ENCODE measurements at places on chromosomes 3 and 15.

- no peak for DNase-seq
These were observed 27.7 kb downstream of the C15orf39 start for GRCh38 chr15:75229191-75230015.

DNA sequence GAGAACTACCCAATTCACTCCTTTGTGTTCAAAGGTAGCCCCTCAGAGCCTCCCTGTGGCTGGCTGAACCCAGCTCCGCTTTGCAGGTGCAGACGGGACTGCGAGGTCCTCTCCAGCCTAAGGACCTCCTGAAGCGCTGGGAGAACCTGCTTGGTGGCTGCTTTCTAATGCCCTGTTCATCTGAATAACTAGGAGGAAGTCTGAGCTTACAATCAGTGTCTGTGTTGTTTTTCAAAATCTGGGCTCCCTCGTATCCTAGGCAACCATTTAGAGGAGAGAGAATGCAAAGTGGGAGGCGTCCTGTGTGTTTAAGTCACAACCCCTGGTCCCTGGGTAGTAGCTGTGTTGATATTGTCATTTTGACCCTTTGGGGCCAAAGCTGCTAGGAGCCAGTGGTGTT, 99.9 kb downstream of the GABRG3 start:
- no peak for DNase-seq

DNA sequence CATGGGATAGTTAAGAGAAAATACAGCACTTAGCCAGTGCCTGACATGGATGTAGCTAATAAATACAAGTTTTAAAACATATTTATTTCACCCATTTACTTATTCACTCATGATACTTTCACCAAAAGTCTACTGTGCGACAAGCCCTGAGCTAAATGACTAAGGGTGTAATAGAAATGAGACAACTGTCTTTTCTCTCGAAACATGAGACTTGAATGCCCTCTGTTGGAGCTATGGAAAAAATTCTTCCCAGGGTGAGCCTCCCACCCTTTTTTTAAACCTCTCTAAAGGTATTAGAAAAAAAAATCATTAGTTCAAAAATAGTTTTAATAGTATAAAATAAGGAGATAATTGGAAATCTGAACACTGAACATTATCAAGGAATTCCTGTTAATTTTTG, 24.3 kb upstream of the RPL14 start:
- DNase-seq = no peak

GRCh38 chr15:28993051-28993719, 107.4 kb downstream of the APBA2 start:
- no peak for DNase-seq

DNA sequence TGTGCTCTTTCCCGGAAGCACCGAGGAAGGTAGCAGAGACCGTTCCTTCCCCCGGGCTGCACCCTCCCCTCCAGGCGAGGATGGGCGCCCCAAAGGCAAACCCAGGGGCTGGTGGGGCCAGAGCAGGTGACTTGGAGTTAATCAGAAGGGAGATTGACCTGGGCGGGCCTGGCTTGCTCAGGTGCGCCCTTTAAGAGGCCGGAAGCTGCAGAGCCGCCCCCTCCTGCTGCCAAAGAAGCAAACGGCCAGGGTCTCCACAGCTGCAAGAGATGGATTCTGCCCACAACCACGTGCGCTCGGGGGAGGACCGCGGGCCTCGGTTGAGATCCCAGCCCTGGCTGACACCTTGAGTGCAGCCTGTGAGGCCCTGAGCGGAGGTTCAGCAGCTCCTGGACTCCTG, 218.2 kb upstream of the NAALADL2 start:
- DNase-seq = no peak

- no peak for DNase-seq
These were observed 110.7 kb downstream of the PLD1 start for GRCh38 chr3:171699601-171700000.

DNA sequence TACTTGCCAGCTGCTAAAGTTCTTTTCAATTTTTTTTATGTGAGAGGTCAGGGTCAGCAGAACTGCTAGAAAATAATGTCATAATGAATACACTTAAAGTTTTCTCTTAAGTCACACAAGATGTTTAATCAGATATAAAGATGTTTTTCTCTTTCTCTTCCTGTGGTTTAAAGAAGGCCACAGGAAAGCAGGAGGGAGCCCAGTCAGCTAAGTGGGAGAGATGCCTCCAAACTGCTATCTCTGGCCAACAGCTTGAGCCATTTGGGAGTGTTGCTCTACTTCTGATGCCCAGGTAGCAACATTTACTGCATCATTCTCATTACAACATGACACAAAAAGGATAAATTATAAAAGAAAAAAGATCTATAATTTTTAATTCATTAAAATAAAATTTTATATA, 45.7 kb upstream of the NLGN1 start:
- no peak for DNase-seq

DNA sequence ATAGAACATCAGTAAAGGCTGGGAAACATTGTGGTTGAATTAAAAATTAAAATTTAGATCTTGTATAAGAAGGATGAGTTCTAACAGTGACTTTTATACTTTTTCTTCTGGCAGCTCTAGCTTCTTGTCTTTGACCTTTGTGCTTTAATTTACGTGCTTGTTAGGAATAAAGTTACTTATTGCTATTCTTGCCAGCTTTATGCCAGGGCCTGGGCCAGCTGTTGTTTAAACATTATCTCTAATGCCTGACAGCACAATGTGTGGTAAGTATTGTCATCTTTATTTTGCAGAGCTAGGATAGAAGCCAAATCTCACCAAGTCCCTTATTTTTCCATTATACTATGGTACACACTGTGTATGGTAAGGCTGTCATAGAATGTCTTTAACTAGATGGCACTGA, 766.7 kb upstream of the GOLIM4 start:
- DNase-seq = no peak

GRCh38 chr15:32029862-32030781, at the start of gene CHRNA7:
CHRNA7 (plus strand) TSS chr15:32030515; CDS start chr15:32030595, 80 bp downstream.
- DNase-seq = no peak

GRCh38 chr3:120637851-120638559, 41.9 kb downstream of the NDUFB4 start:
- DNase-seq = no peak

- no peak for DNase-seq
These were observed 59.5 kb upstream of the TSEN2 start for GRCh38 chr3:12424635-12425319.

DNA sequence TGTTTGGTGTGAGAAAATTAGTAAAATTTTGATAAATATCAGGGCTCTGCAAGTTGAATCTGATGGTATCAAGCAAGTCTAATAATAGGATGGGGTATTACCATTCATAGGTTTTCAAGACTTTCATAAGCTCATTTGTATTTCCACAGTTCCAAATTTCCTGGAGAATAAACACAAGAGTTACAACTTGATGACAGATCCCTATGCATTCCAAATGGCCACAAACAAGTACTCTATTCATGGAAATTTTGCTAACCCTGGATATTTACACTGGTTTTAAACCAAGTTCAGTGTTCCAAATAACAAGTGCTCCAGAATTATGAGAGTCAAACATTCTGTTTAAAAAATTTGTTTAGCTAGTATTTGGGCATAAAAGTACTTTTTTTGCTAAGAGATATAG, 75.0 kb upstream of the CNTN6 start:
- no peak for DNase-seq

DNA sequence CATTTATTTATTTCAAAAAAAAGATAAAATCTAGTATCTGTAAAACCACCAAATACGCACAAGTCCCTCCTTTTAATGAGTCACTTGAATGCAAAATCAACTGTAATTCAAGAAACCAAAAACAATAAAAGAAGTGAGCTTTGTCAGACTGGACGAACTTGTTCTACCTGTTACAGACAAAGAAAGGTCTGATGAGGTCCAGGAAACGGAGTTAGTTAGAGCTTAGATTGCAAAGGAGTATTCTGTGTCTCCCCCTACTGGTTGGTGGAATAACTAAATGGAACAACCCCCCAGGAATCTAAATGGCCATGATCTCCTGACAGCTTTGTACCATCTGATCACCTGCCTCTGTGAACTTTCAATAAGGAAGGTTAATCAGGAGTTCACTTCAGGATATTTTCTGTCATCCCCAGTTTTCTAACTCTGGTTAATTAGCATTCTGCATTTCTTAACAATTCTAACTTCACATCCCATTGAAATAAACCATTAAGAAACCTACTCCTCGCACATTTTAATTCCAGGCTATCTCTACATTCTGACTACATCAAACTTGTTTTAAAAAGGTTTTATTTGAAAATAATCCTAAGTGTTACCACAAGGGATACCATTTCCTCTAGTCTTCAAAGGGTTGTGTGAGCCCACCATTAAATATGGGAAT, 333.0 kb upstream of the SATB1 start:
- DNase-seq = no peak

GRCh38 chr3:165339753-165340152, 143.6 kb upstream of the SLITRK3 start:
- DNase-seq = no peak

DNA sequence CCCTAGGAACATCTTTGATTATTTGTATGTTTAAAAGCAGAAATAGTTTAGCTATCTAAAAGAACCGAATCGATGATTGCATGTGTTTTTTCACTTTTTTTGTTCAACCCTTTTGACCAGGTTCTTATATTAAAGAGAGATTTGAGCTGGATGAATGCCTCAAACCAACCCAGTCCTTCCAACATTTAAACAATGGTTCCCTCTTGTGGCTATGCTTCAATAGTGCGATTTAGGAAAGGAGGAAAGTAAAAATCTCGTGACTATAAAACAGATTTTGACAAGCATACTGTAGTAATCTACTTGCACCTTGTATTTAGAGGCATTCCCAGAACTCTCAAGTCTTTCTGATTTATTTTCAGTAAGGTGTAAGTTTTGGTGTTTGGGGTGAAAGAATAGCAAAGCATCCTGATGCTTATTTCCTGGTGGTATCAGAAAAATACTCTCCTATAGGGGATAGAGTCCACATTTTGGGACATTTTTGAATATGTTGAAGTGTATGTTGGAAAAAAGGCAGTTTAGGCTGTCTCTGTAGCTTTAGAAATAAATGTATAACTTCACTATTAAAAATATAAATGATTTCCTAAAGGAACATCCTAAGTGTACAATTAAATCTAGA, 159.6 kb upstream of the KCNH8 start:
- DNase-seq = no peak

DNA sequence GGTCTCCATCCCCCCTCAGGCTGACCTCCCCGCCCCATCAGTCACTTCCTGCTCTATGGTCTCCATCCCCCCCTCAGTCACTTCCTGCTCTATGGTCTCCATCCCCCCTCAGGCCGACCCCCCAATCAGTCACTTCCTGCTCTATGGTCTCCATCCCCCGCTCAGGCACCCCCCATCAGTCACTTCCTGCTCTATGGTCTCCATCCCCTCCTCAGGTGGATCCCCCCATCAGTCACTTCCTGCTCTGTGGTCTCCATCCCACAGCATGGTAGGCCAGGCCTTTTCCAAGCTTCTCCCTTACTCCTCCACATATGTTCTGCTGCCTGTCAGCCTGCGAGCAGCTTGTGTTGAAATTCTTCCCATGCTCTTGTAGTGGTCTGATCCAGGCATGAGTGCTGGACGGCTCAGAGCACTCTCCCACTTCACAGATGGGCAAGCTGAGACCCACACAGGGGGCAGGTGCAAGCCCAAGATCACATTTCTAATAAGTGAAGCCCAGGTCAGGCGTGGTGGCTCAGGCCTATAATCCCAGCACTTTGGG, 36.8 kb downstream of the BDH1 start:
- no peak for DNase-seq

- no peak for DNase-seq
These were observed 232.5 kb downstream of the OCA2 start for GRCh38 chr15:27866505-27867165.

- no peak for DNase-seq
These were observed 41.0 kb downstream of the RAB11A start for GRCh38 chr15:65910341-65910740.

DNA sequence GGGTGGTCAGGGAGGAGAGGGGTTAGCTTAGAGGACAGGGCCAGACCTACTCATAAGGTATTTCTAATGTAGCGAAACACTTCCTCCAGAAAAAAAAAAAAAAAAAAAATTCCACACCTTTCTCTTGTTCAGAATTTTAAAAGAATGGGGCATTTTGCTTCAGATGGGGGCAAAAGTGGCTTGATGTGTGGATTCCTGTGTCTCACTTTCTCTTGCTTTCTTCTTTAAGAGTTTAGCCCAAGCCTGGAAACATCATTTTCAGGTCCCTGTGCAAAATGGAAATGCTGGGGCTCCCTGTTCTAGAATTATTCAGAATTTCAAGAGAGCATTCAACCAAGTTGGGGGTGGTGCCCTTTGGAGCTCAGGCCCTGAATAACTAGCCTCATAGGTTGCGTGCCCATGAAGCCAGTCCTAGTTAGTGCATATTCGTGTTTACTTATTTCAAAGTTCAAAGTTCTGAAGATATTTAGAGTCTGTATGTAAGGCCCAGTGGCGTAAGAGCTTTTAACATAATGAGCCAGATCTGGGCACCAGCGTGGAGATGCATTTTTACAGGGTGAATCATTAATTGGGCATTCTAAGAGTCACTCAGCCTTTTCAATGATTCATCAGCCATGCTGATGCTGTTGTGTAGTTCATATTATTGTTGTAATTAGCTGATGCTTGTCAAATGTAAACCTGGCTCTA, 104.5 kb downstream of the RPLP1 start:
- no peak for DNase-seq

- no peak for DNase-seq
These were observed 3.0 kb downstream of the FAM219B start for GRCh38 chr15:74903676-74904075.

- no peak for DNase-seq
These were observed 156.7 kb downstream of the DIPK2A start for GRCh38 chr3:144128108-144128892.

GRCh38 chr3:167318306-167318705, 61.8 kb downstream of the ZBBX start:
- DNase-seq = no peak

- no peak for DNase-seq
These were observed 132.2 kb upstream of the TBC1D5 start for GRCh38 chr3:17874636-17875035.

- no peak for DNase-seq
These were observed 8.0 kb downstream of the EOMES start for GRCh38 chr3:27714146-27714526.

DNA sequence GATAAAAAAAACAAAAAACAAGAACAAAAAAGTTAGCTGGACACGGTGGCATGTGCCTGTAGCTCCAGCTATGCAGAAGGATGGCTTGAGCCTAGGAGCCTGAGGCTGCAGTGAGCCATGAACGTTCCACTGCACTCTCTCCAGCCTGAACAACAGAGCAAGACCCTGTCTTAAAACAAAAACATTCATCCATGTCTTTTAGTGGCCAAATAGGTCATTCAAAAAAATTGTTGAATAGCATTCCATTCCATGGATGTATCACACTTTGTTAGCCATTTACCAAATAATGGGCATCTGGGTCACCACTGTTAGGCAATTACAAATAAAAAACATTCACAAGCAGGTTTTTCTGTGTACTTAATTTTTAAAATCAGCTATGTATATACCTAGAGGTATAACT, 139.7 kb downstream of the STAG1 start:
- no peak for DNase-seq

Measured in cortex of kidney (tissue), 1 donor.